Naive thymus-derived CD4-positive, alpha-beta T cell (primary cell): ENCODE measurements at places on chromosomes 5 and 9. TPM values are rescaled to one million over a fixed set of nuclear protein-coding genes. Genes with fewer than 3 reads are reported as not detected.

DNA sequence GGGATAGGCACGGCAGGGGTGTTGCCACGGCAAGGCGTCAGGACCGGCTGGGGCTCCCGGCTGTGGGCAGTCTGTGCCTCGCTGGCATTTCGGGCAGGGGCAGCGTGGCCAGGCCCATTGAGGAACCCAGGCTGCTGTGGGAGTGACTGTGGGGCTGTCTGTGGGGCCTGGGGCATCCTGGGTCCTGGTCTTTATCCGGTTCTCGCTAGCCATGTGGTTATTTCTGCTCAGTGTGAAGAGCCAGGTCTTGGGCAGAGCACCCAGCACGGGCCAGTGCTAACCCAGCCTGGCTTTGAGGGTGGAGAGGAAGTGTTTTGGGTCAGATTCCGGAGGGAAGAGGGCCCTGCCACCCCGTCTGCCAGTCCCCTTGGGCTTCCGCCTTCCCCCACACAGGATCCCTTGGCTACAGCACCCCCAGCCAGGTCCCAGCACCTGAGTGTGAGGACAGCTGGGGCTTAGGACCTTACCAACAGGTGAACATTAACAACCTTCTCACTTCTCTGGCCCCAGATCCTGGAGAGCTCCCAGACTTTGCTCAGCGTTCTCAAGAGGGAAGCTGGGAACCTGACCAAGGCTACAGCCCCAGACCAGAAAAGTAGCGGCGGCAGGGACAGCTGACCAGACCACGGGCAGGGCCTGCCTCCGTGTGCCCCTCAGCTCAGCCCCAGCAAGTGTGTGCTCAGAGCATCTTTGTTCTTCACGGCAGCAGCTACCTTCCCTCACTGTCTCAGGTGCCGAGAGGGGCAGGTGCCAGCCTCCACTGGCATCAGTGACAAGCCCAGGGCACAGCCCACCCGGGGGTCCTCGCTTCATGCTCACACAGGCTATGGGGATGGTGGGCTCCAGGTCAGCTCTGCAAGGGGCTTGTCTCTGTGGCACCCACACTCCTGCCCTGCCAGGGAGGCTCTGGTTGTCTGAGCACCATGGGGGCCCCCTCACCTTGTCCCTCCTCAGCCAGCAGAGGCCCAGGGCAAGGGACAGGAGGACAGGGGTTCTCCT lies 1.1 kb downstream of the SSNA1 start:
- H3K36me3 ChIP-seq = peaks cover 3% of the 10 kb centered on the region
- H3K4me3 ChIP-seq = peak overlapping the region; percentile 98
- H3K27me3 ChIP-seq = no peaks in the 10 kb centered on the region

DNA sequence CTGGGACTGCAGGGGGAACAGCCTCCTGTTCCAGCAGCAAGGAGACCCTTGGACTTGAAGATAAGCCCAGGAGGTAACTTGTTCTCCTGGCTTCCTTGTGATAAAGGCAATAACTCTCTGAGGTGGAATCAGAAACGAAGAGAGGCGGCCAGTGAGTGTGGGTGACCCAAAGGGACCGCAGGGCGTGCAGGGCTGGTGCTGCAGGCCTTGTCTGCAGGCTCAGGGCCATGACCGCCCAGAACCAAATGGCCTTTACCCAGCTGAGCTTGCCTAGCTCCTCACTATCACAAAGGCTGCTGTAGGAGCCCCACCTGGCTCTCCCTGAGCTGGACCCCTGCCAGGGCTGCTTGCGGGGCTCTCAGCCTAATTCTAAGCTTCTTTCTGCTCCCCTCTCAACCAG lies 72.5 kb downstream of the NDFIP1 start:
- H3K36me3 ChIP-seq = no peaks in the 10 kb centered on the region
- no peak overlapping the region for H3K27ac ChIP-seq
- no peak for DNase-seq
- H3K4me3 ChIP-seq = no peak overlapping the region

SV2C gene
- not detected for total RNA-seq

BARHL1 gene
- total RNA-seq = not detected

SLC6A18 gene
- not detected for total RNA-seq

DNA sequence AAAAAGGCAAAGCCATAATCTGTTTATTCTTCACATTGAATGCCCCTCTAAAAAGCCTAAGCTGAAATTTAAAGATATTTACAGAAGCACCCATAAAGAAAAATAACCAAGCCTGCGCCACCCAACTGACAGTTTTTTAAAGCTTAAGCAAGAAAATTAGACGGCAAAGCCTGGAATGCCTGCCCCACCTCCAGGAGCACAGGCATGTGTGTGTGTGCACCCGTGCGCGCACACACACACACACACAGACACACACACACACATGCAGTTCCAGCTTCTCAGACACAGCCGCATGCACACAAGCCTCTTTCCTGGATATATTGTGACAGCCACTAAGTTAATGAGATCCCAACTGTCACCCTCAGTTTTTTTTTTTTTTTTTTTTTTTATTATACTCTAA lies 88.2 kb downstream of the FRMD3 start:
- H3K4me1 ChIP-seq = no peaks in the 10 kb centered on the region
- no peak overlapping the region for H3K4me3 ChIP-seq
- no peak overlapping the region for H3K27ac ChIP-seq
- H3K27me3 ChIP-seq = no peaks in the 10 kb centered on the region
- no peaks in the 10 kb centered on the region for H3K36me3 ChIP-seq

HCN1 gene
- not detected for total RNA-seq

- H3K4me3 ChIP-seq = no peak overlapping the region
- no peak overlapping the region for H3K27ac ChIP-seq
- no peaks in the 10 kb centered on the region for H3K4me1 ChIP-seq
- H3K36me3 ChIP-seq = no peaks in the 10 kb centered on the region
- no peak for DNase-seq
- H3K27me3 ChIP-seq = no peaks in the 10 kb centered on the region
Observed at GRCh38 chr9:2363138-2363745, 258.3 kb upstream of the VLDLR start.
